HepG2 (cell line): ENCODE measurements at places on chromosomes 5 and 9. TPM values are rescaled to one million over a fixed set of nuclear protein-coding genes. Genes with fewer than 3 reads are reported as not detected.

GRCh38 chr5:107265193-107265592 lies 405.5 kb downstream of the EFNA5 start:
- no peaks in the 10 kb centered on the region for H3K27me3 ChIP-seq
- H3K4me3 ChIP-seq = no peak overlapping the region
- H3K27ac ChIP-seq = no peak overlapping the region
- H3K36me3 ChIP-seq = no peaks in the 10 kb centered on the region
- DNase-seq = no peak

The C9orf43 gene
- total RNA-seq = 0.18 and 0.31 TPM in 2 replicates

GRCh38 chr9:4298255-4299004 lies 1.4 kb downstream of the GLIS3 start:
- H3K27ac ChIP-seq = no peak overlapping the region
- H3K4me3 ChIP-seq = peak overlapping the region; percentile 67
- H3K27me3 ChIP-seq = peaks cover 10% of the 10 kb centered on the region; the same call in 1 of the 2 replicates
- DNase-seq = no peak

The GABRA6 gene
- total RNA-seq = not detected in 2 replicates

The FOXD4L6 gene
- 0.11 TPM in 1 of 2 replicates, not detected in the other for total RNA-seq
